Stimulated activated CD8-positive, alpha-beta memory T cell treated with anti-CD3 and anti-CD28 coated beads, Interleukin-15, amount 100 ng/mL, for 1 hour (primary cell): ENCODE measurements at places on chromosomes 6 and 20.

GRCh38 chr20:5870568-5870981, 79.8 kb downstream of the TRMT6 start:
- no peak for DNase-seq

DNA sequence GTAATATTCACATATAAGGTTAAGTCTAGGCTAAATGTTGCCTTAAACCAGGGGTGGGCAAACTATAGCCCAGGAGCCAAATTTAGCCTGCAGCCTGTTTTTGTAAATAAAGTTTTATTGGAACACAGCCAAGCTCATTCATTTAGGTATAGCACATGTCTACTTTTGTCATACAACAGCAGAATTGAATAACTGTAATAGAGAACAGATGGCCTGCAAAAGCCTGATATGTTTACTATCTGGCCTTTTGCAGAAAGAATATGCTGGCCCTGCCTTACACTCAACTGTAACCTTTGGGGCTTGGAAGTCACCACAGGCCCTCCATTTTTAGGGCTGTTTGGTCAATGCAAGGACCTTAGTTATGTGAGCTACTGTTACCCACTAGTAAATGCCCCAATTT, 17.7 kb upstream of the BCLAF1 start:
- no peak for DNase-seq

DNA sequence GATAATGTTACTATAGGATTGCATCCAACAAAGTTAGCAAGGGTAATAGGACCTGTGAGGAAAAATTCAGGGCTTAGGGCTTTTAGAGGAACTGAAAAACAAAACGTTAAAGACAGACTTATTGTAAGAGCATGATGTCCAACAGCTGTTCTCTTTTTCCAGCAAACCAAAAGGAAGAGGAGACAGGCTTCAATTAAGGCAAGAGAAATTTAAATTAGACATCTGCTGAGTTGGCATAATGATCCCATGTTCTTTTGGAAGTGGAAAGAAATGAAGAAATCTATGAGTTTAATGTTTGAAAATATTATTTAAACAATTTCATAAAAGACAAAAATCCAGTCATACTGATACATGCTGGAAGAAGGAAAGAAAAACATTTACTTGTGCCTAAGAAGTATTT, 95.7 kb upstream of the HMGCLL1 start:
- DNase-seq, result no peak

DNA sequence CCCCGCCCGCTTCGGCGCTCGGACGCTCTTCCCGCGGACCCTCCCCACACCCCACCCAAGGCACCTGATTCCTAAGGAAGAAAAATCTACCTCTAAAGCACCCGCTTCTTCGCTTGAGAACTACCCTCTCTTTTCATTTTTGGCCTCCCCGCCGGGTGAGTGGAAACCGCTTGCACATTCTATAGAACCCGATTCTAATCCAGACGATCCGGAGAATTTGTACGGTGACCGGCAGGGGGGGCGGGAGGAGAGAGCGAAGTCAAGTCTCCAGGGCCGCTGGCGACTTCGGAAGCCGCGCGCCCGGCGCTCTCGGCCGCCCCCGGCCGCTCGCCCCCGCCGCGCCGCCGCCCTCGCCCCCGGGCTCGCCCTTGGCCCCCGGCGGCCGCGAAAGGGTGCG, at the start of gene RBM24:
Gene RBM24, plus strand, starts transcription at position 262 of the 397 bp plus-strand sequence. CDS start 221 bp downstream, outside the sequence.
- DNase-seq, result no peak

GRCh38 chr6:74902089-74902488, 303.8 kb downstream of the COL12A1 start:
- DNase-seq, result no peak

DNA sequence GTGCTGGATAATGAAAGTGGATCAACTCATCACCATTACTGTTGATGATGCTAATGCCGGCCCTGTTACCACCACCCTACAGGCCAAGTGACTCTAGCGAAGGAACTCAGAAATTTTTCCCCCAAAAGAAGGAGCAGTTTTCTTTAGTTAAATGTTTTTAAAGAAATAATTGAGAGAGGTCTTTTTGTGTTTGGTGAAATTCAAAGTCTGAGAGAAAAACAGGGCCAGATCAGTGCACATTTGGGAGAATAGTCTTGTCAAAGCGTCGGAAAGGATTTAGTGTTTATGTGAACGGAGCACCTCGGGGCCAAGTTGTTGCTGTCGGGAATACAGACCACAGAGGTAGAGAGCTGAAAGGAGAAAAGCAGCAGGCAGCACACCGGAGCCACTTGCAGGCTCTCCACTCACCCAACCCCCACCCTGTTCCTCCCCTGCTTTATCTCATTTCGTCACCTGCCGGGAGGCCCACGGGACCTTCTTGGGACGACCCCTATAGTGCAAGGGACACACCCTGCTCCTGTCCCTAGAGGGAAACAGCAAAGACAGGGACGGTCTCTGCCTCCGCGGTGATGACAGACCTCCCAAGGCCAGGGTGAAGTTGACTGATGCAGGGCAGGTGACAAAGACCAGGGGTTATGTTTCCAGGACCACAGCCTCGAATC, 6.8 kb downstream of the TFAP2B start:
- no peak for DNase-seq

- DNase-seq, result no peak
Observed at GRCh38 chr6:45031601-45032000, 296.5 kb upstream of the RUNX2 start.

DNA sequence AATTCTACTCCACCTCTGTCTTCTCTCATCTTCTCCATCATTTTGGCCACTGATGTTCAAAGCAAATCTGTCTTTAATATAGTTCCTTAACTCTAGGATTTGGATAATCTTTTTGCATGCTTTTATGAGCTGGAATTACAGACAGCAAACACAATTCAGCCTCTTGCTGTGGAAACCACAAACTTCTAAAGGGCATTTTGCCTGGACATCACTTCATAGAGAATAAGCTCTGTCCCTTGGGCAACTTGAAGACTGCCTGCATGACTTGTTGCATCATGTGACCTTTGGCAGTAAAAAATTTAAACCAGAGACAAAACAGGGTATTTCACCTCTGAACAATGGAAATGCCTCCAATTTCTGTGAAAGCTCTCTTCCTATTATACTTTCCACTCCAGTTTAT, 74.1 kb upstream of the HDDC2 start:
- DNase-seq, result no peak

GRCh38 chr6:28863604-28864325, 60.0 kb downstream of the TRIM27 start:
- peak; percentile 78 for DNase-seq

- no peak for DNase-seq
Observed at GRCh38 chr6:104656235-104656634, 203.5 kb downstream of the HACE1 start.

GRCh38 chr6:52301326-52301725, 16.8 kb upstream of the MCM3 start:
- no peak for DNase-seq

- no peak for DNase-seq
Observed at GRCh38 chr6:127291495-127291894, 24.8 kb downstream of the RNF146 start.

GRCh38 chr6:37946057-37946456, 126.5 kb downstream of the ZFAND3 start:
- DNase-seq, result no peak
